ENCODE measurements at places on chromosomes 2 and 18.

DNA sequence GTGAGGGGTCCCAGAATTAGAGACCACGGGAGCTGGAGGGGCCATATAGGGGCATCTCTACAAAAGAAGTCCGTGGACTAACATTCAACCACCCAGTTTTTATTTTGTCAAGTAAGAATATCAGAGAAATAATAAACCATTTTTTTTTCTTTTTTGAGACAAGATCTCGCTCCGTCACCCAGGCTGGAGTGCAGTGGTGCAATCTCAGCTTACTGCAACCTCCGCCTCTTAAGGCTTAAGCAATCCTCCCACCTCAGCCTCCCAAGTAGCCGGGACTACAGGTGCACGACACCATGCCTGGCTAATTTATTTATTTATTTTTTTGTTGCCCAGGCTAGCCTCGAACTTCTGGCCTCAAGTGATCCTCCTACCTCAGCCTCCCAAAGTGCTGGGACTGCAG lies 82.7 kb downstream of the ZFP36L2 start:
- no peak for DNase-seq

- DNase-seq: no peak
Observed at GRCh38 chr2:110099038-110099425, 16.6 kb downstream of the MALL start.

DNA sequence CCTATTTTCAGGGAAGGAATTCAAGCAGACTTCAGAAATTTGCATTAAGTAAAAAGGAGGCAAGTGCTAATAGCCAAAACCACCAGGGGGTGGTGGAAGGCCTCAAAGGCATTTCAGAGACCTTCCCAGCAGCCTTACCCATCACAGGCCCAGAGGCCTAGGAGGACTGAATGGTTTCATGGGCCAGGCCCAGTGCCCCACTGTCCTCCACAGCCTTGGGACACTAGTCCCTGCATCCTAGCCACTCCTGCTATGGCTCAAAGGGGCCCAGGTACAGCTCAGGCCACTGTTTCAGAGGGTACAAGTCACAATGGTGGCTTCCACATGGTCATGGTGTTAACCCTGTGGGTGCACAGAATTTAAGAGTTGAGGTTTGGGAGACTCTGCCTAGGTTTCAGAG lies 58.6 kb upstream of the CHAC2 start:
- no peak for DNase-seq

GRCh38 chr2:101302016-101302415 lies 6.5 kb downstream of the RNF149 start:
- no peak for DNase-seq

GRCh38 chr2:241943961-241944575 lies 74.5 kb downstream of the RTP5 start:
- no peak for DNase-seq

DNA sequence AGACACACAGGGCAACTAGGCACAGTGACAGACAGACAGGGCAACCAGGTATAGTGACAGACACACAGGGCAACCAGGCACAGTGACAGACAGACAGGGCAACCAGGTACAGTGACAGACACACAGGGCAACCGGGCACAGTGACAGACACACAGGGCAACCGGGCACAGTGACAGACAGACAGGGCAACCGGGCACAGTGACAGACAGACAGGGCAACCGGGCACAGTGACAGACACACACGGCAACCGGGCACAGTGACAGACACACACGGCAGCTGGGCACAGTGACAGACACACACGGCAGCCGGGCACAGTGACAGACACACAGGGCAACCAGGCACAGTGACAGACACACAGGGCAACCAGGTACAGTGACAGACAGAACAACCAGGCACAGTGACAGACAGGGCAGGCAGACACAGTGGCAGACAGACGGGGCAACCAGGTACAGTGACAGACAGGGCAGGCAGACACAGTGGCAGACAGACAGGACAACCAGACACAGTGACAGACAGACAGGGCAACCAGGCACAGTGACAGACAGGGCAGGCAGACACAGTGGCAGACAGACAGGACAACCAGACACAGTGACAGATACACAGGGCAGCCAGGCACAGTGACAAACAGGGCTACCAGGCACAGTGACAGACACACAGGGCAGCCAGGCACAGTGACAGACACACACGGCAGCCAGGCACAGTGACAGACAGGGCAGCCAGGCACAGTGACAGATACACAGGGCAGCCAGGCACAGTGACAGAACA lies 64.7 kb upstream of the RAB6C start:
- no peak for DNase-seq

- no peak for DNase-seq
Observed at GRCh38 chr2:117058366-117058765, 756.1 kb upstream of the DDX18 start.

GRCh38 chr2:236661061-236661761 lies 91.6 kb downstream of the ACKR3 start:
- no peak for DNase-seq

- no peak for DNase-seq
Observed at GRCh38 chr18:2395427-2396161, 175.7 kb downstream of the METTL4 start.

DNA sequence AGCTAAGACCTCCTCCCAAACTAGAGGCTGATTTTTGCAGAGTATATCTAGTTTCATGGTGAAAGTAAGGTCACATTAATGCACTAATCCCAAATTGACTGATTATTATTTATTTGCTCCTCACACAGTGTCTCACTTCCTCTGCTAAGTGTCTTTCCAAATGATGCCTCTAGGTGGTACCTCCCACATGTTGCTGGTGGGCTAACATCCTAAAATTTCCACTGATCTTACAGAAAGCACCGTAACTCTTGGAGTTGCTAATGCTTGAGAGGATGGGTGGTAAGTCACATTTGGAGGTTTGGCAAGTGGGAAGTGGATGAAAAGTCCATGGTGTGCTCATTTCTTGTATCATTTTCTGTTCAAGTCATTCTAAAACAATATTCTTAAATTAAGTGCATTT lies 428.7 kb upstream of the GYPC start:
- DNase-seq: no peak

GRCh38 chr2:140596447-140596846 lies 1534.4 kb downstream of the LRP1B start:
- DNase-seq: no peak

- DNase-seq: no peak
Observed at GRCh38 chr2:178946494-178946893, 103.4 kb downstream of the CCDC141 start.

DNA sequence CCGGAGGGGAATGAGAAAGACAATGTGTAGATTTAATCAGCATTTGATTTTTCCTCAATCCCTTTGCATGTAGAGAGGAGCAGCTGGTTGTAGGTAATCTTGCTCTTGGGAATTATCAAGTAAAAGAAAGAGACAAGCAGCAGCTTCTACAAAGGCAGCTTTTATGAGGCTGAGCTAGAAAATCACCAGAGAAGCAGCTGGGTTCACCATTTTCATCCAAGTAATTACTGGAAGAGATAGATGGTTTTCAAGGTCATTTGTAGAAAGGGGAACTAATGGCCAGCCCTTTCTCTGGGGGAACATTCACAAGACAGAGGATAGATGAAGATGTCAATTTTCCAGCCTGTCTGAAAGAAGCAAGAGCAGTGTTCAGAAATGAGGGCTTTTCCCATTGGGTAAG lies 113.0 kb downstream of the RND3 start:
- DNase-seq: no peak

DNA sequence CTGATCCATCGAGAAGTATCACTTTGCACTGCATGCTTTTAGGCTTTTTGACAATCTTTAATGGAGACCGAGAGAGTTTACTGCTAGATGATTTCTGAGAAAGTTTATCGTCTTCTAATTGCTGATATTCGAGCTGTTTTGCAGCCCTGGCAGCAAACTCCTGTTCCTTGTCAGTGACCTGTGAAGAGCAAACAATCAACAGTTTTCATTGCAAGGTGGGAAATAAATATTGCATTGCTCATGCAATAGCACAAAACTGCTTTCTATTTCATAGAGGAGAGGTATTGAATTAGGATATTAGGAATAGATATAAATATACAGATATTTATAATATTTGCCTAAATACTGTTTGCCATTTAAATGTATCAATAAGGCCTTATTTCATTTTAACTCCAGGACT lies 65.5 kb downstream of the EPB41L3 start:
- no peak for DNase-seq

DNA sequence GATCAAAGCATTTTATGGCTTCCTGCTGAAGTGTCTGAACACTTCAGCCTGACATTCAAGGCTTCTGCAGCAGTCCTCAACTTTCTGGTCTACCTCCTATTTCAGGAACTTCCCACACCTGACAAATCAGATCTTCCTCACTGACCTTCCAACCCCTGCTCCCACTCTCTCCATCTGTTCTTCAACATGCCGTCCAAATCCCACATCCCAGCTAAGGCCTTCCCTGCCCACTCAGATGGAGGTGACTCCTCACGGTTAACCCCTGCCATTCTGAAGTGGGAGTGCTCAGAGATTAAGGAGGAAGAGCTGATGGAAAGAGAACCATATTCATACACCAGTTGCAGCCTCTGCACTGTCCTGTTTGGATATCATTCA lies 104.8 kb downstream of the POLR1A start:
- DNase-seq: no peak

- no peak for DNase-seq
Observed at GRCh38 chr2:227461811-227462461, 10.0 kb upstream of the AGFG1 start.

DNA sequence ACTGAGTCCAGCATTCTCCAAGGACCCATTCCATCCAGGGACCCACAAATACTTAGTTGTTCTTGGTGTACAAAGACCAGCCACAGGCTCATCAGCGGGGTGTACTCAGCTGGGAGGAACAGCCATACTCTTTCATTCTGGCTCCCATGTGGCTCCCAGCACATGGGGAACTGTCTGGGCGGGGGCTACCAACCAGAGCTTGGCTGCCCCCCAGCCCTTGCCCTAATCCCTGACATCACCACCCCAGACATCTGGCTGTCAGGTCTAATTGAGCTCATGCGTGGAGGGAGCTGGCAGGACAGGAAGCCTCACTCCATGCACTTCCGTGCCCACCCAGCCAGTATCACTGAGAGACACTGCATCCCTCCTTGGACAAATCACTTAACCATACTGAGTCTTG lies 283.6 kb downstream of the DYSF start:
- no peak for DNase-seq

DNA sequence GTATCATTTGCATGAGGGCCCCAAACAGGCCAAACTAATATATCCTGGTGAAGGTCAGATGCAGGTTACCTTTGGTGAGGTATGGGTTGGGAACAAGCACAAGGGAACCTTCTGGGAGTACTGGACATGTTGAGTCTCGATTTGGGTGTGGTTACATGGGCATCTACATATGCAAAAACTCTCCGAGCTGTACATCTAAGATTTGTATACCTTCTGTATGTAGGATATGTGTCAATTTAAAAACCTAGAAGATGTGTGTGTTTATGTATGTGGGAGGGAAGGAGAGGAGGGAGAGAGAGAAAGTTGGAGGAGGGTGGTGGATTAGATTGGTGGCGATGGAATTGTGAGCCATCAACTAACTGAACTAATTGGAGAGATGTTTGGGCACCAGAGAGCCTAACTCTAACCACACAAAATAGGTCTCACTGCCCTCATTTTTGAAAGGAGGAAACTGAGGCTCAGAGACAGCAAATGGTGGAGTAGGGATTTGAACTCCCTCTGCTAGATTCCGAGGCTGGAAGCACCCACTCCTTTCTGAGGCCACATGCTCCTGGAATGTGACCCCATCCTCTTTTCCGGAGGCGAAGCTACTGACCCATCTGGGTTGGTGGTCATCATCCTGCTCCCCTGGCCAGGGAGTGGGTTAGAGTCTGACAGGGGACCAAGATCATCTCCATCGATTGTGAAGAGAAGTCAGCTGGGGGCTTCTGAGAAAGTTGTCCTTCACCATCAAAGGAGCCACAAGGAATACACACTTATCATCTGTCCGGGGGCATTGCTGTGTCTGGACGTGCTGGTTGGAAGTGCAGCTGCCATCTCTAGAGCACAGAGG lies 107.3 kb upstream of the MYCN start:
- DNase-seq: no peak

DNA sequence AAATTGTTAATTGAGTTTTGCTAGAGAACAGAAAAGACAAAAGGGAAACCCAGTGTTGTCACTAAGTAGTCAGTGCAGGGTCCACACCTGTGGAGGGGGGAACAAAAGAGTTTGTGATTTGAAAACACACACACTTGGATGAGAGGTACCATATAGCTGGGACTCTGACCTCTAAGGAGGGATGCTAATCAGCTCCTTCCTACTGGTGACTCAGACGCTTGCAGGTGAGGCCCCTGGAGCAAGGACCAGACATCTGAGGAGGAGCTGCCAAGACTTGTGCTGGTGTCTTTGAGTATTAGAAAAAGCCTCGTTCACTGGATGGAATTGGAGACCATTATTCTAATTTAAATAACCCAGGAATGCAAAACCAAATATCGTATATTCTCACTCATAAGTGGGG lies 146.4 kb upstream of the MAP2 start:
- DNase-seq: no peak

- DNase-seq: no peak
Observed at GRCh38 chr2:144642856-144643255, 122.9 kb upstream of the ZEB2 start.

DNA sequence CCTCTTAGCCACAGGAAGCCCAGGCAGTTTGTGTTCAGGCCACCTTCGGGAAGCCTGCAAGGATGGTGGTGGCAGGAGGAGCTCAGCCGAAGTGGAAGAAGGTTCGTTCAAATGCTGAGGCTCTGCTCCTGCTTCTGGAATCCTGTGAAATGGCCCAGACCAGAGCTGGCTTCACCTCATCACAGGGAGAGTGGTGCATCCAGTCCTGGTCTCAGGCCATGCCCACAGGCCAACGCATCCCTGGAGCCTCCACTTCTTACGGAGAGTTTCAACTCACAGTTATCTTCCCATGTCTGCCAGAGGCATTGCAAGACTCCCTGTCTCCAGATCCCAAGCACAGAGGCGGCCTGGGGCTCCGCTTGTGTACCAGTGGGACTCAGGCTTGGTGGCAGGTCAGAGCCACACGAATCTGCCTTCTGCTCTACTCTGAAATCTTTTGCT lies 82.3 kb downstream of the NDUFA10 start:
- DNase-seq: no peak

GRCh38 chr18:35478520-35479435 lies 19.0 kb downstream of the INO80C start:
- no peak for DNase-seq

DNA sequence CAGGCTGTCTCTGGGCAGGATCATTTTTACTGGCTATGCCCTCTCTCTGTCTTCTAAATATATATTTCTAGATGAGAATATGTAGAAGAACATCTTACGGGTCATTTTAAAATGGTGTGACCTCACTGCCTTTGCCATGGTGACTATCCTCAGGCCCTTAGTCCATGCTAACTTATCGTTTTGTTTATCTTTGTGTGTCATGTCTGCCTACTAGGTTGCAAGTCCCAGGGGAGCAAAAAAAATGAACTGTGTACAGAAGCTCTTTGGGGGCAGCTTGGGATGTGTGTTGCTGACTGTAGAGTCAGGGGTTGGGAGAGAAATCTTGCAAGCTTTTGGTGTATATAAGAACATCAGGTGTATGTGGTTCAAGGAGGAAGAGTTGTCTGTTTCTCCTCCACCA lies 11.0 kb downstream of the CPSF3 start:
- DNase-seq: no peak

DNA sequence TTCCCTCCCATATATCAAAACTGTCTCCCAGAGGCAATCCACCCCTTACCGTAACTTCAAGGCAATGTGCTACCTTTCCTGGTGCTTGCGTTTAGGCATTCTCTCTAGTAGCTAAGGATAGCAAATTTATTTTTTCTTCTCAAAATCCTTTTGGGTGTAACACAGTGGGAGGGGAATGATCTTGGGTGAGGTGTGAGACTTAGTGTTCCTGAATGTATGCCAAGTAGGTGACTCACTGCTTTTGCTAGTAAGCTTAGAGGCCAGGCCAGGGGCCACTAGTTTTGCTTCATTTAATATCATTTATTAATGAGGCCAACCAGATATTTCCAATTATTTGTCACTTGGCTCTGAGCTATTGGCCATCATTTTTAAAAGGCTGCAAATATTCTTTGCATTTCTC lies 135.5 kb downstream of the NAPG start:
- DNase-seq: no peak

All from CD4-positive, alpha-beta memory T cell (primary cell).